ENCODE measurements at places on chromosomes 13 and 19.

DNA sequence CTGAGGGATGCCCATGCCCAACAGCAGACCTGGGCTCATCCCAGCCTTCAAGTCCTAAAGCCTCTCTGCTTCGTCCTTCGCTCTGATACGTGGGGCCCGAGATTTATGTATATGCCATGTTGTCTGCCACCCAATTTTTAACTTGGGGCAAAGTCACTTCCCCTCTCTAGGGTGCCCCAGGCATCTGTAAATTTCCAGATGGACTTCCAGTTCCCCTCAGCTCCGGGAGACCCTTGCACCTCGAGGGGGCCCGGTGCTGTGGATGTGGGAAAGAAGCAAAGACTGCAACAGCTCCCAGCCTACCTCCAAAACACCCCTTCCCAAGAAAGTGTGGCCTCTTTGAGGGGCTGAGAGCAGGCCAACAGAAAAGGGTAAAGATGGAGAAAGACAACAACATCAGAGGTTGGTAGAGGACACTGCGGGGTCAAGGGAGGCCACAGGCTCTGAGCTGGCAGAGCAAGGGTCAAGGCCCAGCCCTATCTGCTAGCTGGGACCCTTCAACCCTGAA is 97.4 kb downstream of the STK24 start:
- no peak for DNase-seq

- DNase-seq, result peak; percentile 50
These were observed 31.7 kb downstream of the IER2 start for GRCh38 chr19:13181747-13182388.

- no peak for DNase-seq
These were observed 1159.8 kb upstream of the MIR17HG start for GRCh38 chr13:90187478-90188350.

GRCh38 chr13:20988909-20989655 is 72.3 kb downstream of the LATS2 start:
- DNase-seq, result no peak

DNA sequence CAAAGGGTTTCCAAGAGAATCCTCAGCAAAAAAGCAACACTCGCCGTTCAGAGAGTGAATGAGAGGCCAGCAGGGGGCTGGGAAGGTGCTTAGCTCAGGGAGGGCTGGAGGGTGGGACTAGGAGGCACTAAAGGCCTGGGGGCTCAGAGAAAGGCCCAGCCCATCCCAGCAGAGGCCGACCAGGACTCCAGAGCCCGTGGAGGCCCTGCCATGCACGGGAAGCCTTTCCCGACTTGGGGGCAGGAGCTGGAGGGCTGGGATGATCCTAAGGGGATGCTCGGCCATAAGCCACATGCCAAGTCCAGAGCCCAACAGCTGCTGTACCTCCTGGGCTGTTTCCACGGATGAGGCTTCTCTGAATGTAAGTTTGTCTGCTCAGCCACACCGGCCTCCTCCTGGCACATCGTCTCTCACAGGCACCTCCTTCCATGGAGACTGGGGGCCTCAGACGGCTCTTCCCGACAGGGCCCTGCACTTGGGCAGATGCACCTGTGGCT is 19.5 kb downstream of the RASA3 start:
- no peak for DNase-seq

DNA sequence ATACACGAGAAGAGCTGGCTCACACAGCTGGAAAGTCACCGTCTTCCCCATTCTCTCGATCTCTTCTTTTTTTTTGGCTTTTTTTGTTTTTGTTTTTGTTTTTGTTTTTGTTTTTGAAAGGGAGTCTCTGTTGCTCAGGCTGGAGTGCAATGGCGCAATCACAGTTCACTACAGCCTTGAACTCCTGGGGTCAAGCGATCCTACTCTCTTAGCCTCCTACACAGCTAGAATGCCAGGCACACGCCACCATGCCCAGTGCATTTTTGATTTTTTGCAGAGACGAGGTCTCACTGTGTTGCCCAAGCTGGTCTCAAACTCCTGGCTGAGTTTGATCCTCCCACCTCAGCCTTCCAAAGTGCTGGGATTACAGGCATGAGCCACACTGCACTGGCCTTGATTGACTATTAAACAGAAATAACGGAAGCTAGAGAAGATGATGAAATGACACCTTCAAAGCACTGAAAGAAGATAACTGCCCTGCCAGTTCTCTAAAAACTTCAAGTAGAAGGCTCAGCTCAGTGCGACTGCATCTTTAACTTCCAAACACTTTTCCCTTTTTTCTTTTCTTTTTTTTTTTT is 4.0 kb downstream of the FXYD3 start:
- no peak for DNase-seq

- no peak for DNase-seq
These were observed 86.1 kb downstream of the DHRS12 start for GRCh38 chr13:51717786-51718398.

DNA sequence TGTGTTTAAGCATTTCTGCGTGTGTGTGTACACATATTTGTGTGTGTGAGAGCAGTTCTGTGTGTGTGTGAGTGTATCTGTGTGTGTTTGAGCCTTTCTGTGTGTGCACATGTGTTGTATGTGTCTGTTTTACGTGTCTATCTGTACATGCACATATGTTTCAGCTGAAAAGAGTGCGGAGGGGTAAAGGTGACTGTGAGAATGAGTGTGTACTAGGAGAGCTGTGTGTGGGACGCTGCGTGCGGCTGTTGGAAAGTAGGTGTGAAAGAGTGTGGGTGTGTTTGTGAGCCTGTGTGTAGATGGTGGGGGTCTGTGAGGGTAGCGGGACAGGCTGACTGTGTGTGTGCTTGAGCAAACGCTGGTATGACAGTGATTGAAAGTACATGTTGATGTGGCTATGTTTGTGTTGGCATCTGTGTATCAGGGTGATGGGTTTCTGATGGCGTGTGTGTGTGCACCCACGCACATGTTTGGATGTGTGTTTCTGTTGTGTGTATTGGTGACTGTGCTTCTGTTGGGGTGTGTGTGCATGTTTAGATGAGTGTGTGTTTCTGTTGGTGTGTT is 7.5 kb upstream of the TPM4 start:
- DNase-seq, result no peak

DNA sequence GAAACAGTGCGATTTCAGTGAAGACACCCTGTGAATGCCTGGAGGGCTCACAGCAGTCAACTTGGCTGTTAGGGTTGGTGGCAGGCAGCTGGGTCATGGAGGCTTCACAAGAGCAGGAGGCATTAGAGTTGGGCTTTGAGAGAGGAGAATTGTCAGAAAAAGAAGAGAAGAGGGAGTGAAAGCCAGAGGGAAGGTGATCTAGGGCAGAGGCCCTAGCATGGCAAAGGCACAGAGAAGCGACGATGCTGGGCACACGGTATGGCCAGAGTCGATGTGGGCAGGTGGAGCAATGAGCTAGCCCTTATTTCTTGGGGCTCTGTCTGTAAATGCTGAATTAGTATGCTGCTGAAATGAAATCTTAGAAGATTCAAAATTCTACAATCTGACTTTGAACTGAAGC is 52.6 kb upstream of the OLFM4 start:
- no peak for DNase-seq

DNA sequence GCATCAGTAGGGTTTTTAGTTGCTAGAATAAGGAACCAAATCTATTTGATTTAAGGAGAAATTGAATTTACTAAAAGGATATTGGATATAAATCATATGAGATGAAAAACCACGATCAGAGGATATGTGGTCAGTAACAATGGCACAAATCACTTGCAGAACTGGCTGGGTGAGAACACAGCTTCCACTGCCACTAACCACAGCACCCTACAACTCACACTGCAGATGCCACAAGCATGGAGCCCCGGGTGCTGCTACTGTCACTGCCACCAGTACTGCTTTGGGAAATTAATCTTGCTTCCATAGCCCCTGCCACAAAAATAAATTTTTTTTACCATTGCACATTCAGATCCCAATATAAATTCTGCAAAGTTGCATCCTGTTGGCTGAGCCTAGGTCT is 40.6 kb upstream of the KLF12 start:
- no peak for DNase-seq

DNA sequence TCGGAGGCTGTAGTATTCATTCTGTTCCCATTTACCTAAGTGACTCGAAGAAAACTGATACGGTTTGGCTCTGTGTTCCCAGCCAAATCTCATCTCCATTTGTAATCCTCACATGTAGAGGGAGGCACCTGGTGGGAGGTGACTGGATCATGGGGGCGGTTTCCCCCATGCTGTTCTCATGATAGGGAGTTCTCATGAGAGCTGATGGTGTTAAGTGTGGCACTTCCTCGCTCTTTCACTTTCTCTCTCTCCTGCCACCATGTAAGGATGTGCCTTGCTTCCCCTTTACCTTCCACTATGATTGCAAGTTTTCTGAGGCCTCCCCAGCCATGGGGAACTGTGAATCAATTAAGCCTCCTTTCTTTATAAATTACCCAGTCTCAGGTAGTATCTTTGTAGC is 23.5 kb downstream of the SLAIN1 start:
- no peak for DNase-seq

DNA sequence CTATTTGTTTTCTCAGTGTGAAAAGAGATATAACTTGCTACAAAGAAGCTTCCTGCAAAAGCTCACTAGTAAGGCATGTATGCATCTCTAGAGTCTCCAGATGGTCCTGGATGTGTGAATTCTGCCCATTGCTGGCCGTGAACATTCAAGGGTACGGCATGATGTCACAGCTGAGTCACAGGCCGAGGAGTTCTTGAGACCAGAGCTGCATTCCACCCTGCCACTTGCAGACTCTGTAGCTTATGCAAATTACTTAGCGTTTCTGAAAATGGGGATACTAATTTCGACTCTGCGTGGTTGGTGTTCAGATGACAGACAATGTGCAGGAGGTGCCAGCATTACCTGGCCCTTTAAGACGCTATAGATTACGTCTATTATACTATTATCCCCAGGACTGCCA is 470.7 kb downstream of the ZNF536 start:
- no peak for DNase-seq

- no peak for DNase-seq
These were observed 152.7 kb downstream of the B3GLCT start for GRCh38 chr13:31352467-31352866.

DNA sequence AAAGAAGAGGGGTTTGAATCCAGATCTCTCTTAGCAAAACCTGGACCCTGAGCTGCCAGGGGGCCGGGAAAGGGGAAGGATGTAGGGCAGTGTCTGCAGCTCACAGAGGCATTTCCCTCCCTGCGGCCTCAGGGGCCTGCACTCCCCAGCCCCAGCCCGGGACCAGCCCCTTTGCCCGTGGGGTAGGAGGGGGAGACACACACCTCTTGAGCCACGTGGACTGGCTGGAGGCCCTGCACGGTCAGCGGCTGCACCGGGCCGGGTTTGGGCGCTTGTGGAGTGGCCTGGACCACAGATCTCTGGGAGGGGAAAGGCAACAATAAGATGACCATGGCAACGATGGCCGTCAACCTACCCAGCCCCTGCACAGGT is 26.9 kb downstream of the RFX1 start:
- no peak for DNase-seq

DNA sequence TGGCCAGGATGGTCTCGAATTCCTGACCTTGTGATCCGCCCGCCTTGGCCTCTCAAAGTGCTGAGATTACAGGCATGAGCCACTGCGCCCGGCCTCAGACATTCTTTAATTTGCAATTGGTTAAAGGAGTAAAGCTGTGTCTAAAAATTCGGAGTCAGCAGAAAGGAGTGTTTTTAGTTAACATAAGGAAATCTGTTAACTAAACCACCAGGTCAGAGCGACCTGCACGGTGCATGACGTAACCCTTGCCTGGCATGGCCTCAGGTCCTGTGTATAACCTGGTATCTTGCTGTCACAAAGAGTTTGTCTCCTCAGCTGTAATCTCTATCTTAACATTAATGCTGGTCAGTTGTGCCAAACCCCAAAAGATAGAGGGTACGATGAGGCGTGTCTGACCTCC is 9.5 kb upstream of the KLK12 start:
- DNase-seq, result no peak

GRCh38 chr19:4516939-4517300 is 1.4 kb downstream of the PLIN4 start:
- no peak for DNase-seq

GRCh38 chr13:30847650-30848307 is 58.3 kb upstream of the MEDAG start:
- no peak for DNase-seq

DNA sequence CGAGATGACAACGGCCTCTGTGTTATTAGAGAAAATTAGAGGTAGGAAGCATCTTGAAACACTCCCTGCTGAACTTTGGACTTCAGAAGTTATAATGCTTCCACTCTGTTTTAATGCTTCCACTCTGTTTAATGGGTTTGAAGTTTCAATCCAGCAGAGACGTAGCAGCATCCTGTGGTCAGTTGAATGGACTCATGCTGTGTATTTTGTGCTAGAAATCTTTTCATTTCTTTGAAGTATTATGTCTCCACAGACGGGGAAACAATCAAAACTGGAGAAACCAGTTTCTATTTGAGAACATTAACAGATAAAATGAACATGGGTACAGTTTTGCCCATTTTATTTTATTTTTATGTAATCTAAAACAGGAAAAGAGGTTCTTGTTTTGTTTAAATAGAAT is 1736.2 kb downstream of the SLITRK5 start:
- no peak for DNase-seq

- no peak for DNase-seq
These were observed 12.7 kb downstream of the IGLON5 start for GRCh38 chr19:51324167-51324481.

Data from stimulated activated CD8-positive, alpha-beta memory T cell treated with anti-CD3 and anti-CD28 coated beads, Interleukin-2, amount 100 ng/mL, for 48 hours (primary cell).